Kidney (tissue), 22 donors: ENCODE measurements at places on chromosomes 6 and 20. TPM values are rescaled to one million over a fixed set of nuclear protein-coding genes. Genes with fewer than 3 reads are reported as not detected.

DNA sequence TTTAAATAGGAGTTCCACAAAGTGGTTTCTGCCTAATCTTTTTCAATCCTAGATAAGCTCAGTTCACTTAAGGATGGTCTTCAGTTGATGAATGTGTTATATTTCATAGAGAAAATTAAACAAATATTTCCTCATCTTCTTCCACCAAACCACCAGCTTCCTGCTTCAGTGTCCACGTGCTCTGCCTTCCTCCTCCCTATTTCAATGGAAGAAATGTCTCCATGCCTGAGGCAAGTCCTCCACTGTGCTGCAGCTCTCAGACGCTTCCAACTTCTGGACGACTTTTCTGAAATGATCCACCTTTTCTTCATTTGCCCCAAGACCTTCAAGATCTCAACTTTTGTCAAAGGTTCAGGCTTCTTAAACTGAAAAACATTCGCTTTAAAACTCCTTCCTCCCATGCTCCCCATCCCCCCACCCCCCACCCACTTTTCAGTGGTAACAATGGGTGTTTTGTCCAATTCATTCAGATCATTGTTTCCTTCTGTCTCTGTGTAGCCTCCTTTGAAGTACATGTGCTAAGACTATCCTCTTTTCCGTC is 25.3 kb upstream of the FABP7 start:
- no peak for DNase-seq

DNA sequence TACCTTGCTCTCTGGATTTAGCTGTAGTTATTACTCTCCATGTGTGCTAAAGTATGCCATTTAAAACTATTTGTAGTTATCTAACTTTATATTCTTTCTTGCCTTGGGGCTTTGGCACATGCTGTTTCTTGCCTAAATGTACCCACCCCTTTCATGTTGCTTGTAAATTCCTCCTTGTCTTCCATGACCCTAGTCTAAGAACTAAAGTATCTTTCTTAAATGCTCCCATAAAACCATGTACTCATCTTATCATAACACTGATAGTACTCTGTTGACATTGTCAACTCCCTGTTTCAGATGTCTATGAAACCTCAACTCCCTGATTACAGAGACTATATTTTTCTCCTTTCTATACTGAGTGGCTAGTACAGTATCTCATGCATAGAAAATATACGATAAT is 564.9 kb upstream of the IRAK1BP1 start:
- DNase-seq, result no peak

DNA sequence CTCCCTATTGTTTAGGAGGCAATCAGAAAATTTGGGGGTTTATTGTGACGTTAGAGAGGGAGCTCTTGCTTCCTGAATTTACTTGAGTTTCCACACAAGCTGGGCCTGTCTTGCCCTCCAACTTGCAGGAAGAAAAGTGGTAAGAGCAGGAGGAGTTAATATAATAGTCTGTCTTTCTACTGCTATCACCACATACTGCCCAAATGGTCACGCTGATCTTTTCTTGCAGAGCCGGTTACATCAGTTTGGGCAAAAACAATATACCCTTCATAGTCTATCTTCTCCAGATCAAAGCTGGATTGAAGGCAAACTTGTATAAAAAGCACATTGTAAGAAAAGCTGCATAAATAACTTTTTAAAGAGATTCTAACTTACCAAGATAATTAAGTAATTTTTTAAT is 46.3 kb upstream of the ECHDC1 start:
- no peak for DNase-seq

GRCh38 chr20:51523276-51524013 is 19.1 kb downstream of the NFATC2 start:
- no peak for DNase-seq

- no peak for DNase-seq
Observed at GRCh38 chr20:13024596-13024995, 15.8 kb downstream of the SPTLC3 start.

- no peak for DNase-seq
Observed at GRCh38 chr20:19777981-19778380, 19.9 kb downstream of the RIN2 start.

GRCh38 chr6:86331919-86332318 is 605.4 kb upstream of the HTR1E start:
- no peak for DNase-seq

FAM209B gene
- not detected for polyA plus RNA-seq

DNA sequence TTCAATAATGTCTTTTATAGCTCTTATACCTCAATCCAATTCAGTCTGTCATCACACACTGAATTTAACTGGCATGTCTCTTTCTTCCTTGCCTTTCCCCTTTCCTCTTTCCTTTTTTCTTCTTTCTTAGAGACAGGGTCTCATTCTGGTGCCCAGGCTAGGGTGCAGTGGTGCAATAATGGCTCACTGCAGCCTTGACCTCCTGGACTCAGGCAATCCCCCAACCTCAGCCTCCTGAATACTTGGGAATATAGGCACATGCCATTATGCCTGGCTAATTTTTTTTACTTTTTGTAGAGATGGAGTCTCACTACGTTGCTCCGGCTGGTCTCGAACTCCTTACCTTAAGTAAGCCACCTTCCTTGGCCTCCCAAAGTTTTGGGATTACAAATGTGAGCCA is 65.9 kb downstream of the CBFA2T2 start:
- no peak for DNase-seq

DNA sequence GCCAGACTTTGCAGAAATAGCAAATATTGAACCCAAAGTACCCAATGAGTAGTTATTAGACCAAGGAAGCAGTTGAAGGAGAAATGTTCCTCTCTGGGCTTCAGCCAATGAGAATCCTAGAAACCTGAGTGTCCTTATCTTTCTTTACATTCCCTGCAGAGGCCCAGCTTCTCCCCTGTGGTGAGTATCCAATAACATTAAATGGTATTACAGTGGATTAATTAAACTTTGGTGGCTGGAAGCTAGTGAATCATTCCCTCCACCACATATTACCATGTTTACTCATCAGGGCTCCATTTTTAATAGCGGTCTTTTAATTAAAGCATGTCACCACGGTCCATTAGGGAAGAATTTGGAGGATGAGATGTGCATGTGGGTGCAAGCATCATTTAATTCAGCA is 74.0 kb downstream of the UNC5CL start:
- no peak for DNase-seq

GSTA3 gene
- polyA plus RNA-seq, result not detected

GRCh38 chr20:23140991-23141390 is 54.9 kb upstream of the CD93 start:
- DNase-seq, result no peak

GRCh38 chr6:13215390-13215789 is 112.9 kb downstream of the TBC1D7 start:
- DNase-seq, result no peak
